ENCODE measurements at places on chromosomes 1 and 21.

DNA sequence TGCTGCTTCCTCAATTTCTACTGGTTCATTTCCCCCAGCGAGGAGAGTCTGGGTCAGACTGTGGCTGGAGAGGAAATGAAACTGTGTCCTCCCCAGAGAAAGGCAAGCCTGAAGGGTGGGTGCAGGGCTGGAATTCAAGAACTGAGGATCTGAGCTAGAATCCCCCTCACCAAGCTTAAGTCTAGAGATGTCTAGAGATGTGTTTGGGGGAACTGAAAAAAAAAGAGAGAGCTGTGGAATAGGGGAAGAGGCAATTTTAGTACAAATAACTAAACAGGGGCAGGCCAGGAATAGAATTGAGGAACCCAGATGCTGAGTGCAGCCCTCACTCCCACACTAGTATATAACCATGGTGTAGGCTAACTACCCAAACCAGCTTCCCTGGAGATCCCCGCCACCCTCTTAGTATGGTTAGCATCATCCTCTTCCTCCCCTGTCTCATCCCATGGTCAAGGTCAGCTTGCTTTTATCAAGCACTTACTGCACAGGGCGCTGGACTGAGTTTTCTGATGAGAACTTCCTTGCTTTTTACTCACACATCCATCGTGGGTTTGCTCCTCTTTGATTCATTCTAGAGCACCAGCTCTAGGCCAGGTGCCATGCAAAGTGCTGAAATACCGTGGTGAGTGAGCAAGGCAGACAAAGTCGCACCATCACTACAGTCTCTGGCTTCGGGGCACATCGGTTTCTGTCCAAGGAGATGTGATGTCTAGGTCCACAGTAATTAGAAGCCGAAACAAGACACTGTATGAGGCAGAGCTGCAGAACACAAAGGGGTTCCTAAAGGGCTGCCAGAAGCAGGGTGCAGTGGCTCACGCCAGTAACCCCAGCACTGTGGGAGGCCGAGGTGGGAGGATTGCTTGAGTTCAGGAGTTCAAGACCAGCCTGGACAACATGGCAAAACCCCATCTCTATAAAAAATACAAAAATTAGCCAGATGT, 112.9 kb upstream of the IPO9 start:
- DNase-seq: no peak

GRCh38 chr1:168260393-168260792, 20.3 kb upstream of the TBX19 start:
- no peak for DNase-seq

DNA sequence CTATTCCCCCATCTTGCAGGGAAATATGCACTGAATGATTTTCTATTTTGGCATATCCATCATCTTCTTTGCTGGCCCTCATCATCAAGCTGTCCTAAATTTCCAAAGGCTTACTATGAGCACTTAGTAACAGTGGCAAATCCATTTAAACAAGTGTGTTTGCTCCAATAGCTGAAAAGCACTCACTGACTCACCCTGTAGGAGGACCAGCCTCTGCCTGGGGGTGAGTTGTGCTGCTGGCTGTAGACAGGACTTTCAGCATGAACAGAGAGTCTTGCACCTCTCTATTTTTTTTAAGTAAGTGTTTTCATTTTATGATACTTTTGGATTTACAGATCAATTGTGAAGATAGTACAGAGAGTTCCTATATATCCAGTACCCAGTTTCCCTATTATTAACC, 97.3 kb downstream of the SLC35F3 start:
- no peak for DNase-seq

- no peak for DNase-seq
These were observed 7.6 kb upstream of the FLG2 start for GRCh38 chr1:152367436-152367835.

DNA sequence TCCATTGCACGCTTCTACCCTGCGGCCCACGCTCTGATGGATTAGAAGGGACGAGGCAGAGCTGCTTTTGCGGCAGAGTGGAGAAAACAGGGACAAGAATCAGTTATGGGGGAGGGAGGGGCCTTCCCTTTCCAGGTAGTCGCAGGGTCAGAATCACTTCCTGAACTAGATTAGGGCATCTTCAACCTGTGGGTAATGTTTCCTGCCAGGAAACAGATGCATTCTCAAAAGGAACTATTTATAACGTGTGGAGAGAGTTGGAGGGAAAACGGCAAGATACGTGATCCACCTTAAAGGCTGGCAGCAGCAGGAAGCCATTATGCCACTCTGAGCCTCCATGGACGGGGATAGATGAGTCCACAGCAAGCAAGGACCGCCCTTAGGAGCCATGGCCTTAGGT, 59.9 kb upstream of the CNTN2 start:
- no peak for DNase-seq
